ENCODE measurements at places on chromosomes 13 and 19.

GRCh38 chr13:101611491-101612475 is 159.3 kb downstream of the ITGBL1 start:
- DNase-seq, result no peak

GRCh38 chr13:23570099-23570920 is at the start of gene TNFRSF19:
Gene TNFRSF19 (plus strand): TSS chr13:23570412. CDS start chr13:23590184, 19,772 bp downstream.
- DNase-seq, result peak; percentile 85

- DNase-seq, result no peak
Observed at GRCh38 chr19:17676295-17676694, 11.9 kb downstream of the UNC13A start.

- DNase-seq, result no peak
Observed at GRCh38 chr19:7562646-7563393, 27.3 kb downstream of the PNPLA6 start.

DNA sequence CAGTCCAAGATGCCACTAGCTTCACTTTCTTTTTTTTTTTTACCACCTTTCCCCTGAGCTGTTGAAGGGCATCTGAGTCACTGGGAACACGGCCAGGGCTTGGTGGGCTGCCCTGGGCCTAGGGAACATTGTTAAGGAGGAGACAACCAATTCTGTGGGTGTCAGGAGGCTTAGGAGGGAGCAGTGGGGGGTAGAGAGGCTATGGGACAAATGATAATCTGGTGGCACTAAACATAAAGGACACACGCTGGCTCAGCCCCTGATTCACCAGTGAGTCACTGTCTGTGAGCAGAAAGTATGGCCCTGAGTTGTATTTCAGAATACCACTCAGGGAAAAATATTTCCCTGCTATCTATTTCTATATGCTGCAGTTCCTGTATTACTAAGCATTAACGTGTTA is 207.8 kb downstream of the DCLK1 start:
- DNase-seq, result no peak

DNA sequence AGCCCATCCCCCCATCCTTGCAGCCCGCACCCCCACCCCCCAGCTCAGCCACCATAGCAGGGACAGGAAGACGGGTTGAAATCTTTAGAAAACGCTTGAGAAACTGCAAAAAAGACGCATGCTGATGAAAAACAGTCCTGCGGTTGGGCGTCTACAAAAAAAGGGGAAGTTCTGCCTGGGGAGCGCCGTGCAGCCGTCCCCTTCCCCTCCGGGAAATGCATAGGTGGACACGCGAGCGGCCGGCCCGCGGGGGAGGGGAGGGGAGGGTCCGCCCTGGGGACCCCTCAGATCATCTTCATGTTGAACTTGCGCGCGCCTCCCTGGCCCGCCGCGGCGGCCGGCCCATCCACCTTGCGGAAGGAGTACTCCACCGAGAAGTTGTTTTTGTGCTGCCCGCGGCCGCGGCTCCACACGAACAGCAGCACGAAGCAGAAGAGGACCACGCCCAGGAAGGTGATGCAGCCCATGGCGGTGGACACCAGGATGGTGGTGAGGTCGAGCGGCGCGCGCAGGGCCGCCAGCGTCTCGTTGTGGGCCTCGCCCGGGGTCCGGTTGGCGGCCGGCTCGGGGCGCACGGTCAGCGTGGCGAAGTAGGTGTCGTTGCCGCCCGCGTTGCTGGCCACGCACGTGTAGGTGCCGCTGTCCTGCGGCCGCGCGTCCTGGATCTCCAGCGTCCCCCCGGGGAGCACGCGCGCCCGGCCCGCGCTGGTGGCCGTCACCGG is 7.9 kb upstream of the PEAK3 start:
- DNase-seq, result peak; percentile 88

- peak; percentile 90 for DNase-seq
Observed at GRCh38 chr19:48896191-48896720, 2.3 kb downstream of the TULP2 start.

DNA sequence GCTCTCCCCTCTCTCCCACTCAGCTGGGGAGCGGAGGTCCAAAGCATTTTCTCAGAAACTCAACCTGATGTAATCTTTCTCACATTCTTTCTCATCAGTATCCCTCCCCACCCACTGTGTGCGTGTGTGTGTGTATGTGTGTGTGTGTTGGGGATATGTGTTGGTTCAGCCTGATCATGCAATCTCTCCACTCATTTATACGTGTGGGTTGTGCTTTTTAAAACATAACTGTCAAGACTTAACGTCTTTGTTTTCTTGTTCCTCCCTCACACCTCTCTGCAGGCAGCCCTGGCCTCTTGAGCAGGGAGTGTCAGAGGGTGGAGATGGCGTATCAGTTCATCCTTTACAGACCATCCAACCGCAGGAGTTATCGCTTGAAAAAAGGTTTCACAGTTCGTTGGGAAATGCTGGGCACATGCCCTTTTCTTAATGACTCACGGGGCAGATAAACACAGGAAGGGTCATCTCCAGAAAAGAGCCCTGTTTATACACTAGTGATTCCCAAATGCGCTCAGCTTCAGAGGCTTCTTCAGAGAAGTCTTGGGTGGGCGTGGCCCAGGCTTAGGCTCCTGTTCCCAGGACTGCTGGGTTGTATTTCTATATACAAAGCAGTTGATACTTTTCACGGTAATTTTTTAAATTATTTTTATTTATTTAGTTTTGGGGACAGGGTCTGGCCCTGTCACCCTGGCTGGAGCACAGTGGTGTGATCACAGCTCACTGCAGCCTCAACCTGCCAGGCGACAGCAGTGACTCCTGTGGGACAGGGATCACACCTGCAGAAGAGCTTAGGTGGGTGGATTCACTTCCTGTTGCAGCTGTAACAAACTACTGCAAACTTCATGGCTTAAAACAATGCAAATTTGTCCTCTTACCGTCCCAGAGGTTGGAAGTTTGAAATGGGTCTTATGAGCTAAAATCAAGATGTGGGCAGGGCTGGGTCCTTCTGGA is 60.3 kb downstream of the CCDC70 start:
- peak; percentile 22 for DNase-seq

- no peak for DNase-seq
Observed at GRCh38 chr19:46065486-46066071, 24.8 kb upstream of the IGFL4 start.

- no peak for DNase-seq
Observed at GRCh38 chr13:58721273-58721672, 1089.7 kb downstream of the PCDH17 start.

DNA sequence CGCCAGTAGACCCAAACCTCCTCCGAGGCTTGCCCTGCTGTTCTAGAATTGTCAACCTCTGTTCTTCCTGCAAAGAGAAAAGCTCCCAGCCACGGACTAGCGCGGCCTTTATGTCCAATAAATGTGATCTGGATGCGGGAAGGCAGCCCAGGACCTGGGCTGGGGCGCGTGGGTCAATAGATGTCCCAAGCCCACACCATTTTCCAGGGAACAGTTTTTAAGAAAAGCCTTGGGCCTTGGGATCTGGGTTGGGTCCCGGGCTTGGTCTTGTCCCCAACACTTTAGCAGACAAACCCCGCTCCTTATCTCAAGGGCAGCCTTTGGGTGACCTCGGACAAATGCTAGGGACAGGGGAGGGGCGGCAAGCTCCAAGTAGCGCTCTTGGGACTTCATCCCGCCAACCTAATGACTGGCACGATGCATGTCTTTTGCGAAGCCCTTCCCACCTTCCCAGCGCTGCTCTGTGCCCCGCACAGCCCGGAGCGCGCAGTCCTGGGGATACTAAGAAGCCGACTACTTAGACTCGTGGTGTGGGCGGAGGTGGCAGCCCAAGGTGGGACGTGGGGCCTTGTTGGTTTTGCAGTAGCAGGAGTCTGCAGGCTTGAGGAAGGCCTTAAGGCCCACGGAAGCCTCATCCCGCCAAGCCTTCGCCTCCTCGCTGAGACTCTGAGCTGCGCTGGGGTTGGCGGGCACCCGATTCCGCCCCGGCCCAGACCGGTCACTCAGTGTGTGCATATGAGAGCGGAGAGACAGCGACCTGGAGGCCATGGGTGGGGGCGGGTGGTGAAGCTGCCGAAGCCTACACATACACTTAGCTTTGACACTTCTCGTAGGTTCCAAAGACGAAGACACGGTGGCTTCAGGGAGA is 10.8 kb downstream of the SOX21 start:
- DNase-seq, result no peak

DNA sequence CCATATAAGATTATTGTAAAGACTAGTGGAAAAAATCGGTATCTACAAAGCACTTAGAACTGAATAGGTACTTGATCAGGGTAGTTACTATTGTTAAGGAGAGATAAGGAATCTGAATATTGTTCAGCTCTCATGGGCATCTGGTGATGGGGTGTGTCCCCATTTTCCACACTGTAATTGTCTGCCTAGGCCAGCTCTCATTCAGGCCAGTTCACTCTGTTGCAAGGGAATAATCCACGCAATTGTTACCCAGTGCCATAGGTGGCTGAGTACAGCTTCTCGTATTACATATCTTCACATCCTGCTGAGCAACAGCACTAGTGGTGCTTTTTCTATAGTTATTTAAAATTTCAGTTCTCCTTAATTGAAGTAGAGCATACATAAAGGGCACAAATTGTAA is 45.6 kb upstream of the C13orf42 start:
- no peak for DNase-seq

GRCh38 chr19:48342841-48343540 is 17.6 kb downstream of the EMP3 start:
- no peak for DNase-seq

DNA sequence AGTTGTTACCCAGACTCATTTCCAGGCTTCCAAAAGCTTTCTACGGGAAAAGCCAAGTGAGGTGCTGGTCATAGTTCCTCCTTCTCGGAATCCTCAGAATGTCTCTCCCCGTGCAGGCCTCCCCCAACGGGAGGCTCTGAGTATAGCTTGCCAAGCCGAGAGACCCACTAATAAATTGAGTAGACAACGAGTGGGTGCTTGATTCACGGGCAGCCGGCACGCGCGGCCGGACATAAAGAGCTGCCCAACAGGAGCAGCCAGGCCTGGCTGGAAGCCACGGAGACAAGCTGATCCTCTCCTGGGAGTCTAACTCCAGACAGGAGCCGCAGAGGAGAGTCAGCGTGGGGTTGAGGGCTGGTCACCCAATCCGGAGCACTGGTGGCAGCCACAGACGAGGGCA is 43.4 kb upstream of the MEDAG start:
- DNase-seq, result peak; percentile 94

DNA sequence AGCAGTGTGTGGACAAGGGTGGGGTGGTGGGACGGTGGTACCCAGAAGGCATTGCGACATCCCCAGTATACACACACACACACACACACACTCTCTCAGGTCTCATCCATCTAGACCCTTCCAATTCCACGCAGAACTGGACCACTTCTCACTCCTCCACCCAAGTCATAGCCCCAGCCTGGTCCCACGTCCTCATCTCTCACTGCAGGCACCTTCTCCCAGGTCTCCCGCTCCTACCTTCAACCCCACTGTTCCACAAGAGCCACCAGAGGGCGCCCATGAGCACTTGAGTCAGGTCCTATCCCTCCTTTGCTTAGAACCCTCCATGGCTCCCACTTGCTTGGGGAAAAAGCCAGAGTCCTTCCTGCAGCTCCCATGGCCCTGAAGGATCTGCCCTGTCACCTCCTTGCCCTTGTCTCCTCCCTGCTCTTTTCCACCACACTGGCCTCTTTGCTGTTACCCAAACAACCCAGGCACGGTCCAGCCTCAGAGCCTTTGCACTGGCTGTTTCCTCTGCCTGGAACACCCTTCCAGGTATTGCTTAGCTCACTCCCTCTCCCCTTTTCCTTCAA is 62.6 kb downstream of the IER2 start:
- DNase-seq, result no peak

DNA sequence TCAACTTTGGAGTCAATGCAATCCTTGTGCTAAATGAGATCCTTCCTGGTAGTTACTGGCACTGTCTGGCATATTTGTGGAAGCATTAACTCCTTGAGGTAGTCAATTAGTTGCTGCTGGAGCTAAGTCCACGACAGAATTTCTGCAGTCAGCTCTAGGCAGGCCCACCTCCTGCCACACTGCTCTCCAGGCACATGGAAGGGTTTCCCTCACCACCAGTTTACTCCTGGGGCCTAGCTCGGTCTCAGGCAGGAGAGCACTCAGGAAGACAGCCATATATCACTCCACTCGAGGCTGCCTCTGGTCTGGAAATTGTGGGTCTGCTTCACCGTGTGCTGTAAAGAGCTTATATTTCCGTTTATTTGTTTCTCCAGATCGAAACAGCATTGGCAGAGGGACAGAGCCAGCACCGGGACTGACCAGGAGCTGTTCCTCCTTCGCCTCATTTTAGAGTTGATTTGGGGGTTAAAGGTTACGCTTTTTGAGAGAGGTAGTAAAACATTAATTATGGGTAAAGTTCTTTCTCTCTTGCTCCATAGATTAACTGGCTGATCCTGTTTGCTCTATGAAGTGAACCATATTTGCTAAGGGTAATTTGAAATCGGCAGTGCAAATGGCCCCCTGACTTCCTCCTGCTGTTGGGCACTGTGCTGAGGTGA is 20.6 kb upstream of the GTF3A start:
- no peak for DNase-seq

DNA sequence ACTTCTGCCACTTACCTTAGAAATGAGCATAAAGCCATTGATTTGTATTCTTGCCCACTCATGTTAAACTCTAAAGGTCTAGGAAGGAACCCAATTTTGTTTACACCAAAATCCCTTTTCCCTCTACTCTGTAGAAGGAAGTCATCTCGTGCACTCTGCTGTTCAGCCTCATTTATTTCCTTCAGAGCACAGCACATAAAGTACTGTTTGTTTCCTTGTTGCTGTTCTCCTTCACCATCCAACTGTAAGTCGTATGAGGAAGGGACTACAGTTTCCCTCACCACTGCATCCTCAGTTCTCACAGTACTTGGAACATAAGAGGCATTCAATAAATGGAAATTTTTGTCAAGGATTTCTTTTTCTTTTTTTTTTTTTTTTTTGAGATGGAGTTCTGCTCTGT is 24.6 kb downstream of the CDADC1 start:
- DNase-seq, result no peak

- DNase-seq, result peak; percentile 49
Observed at GRCh38 chr19:379796-380195, 29.2 kb downstream of the C2CD4C start.

GRCh38 chr13:31807090-31807541 is 67.8 kb downstream of the RXFP2 start:
- no peak for DNase-seq

GRCh38 chr13:20953245-20953931 is 50.8 kb upstream of the XPO4 start:
- DNase-seq, result no peak

DNA sequence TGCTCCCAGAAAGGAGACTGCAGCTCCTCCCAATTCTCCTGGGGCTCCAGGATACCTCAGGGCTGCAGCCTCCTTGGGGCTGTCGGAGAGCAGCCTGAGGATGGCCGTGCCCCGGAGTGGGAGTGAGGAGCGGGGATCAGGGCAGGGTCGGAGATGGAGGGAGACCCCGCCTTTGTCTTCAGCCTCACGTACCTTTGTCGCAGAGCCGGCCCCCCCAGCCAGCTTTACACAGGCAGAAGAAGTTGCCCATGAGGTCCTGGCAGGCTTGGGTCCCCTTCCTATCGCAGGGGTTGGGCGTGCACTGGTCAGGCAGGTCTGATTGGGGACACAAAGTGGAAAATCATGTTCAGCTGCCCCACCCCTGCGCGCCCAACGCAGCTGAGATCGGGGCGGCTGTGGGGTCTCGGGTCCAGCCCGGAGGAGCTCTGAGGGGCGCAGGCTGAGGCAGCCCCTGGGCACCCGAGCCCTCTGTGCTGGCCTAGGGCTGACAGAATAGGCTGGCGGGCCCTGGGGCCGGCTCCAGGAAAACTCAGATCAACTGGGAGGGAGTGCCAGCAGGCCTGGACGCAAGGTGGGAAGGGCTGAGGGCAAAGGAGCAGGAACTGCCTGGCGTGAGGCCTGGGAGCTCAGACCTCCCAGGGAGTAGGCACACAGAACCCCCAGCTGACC is 24.2 kb downstream of the GAS6 start:
- DNase-seq, result no peak

- DNase-seq, result peak; percentile 95
Observed at GRCh38 chr19:869245-870177, 10.0 kb downstream of the CFD start.

- no peak for DNase-seq
Observed at GRCh38 chr19:35882114-35882832, 13.9 kb downstream of the APLP1 start.

Data from posterior vena cava (tissue), 2 donors.